Breast epithelium (tissue), 4 donors: ENCODE measurements at places on chromosomes 11 and 22.

DNA sequence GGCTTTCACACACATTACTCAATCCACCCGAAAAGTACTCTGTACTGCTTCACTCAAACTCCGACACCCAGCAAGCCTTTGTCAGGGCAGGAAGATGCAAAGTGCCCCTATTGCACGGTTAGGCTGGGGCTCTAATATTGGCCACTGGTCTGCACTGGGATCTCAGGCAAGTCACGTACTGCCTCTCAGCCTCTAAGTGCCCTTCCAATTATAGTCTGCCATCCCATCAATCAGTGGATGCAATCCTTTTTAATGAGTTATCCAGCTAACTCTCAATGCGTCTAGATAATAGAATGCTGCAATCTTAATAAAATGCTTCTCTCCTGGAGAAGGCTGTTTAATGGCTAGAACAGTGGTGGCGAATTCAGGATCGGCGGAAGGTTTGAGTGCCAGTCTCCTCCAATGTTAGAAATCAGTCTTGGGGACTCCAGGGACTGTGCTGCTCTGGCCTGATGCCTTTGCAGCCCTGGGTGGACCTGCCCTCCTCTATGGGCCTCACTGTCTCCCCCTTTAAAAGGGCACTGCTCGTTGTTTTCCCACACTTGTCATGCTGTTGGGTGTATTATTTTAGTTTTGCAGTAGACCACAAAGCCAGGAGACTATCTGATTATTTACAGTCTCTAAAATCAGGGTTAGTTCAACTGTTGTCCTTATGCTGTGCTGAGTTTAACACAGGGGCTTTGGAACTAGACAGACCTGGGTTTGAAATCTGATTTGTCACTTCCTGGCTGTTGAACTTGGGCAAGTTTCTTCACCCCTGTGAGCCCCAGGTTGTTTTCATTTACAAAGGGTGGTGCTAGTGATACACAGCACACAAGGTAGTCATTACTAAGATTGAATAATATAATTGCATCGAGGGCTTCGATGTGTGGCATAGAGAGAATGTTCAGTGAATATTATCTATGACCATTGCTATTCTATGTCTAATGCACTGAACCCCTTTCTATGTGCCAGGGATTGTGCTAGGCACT is 36.7 kb downstream of the CLMP start:
- H3K4me3 ChIP-seq = no peak overlapping the region
- no peaks in the 10 kb centered on the region for H3K36me3 ChIP-seq
- H3K4me1 ChIP-seq = no peaks in the 10 kb centered on the region

- no peaks in the 10 kb centered on the region for H3K27me3 ChIP-seq
- no peak overlapping the region for H3K4me3 ChIP-seq
- no peak for DNase-seq
- no peak overlapping the region for H3K27ac ChIP-seq
These were observed 83.9 kb upstream of the SNX19 start for GRCh38 chr11:130999992-131000770.

GRCh38 chr11:47413351-47413750 is 5.0 kb downstream of the SLC39A13 start:
- no peaks in the 10 kb centered on the region for H3K27me3 ChIP-seq
- DNase-seq = no peak
- no peak overlapping the region for H3K4me3 ChIP-seq
- peak overlapping the region; percentile 90 for H3K27ac ChIP-seq
- H3K4me1 ChIP-seq = peaks cover 27% of the 10 kb centered on the region

DNA sequence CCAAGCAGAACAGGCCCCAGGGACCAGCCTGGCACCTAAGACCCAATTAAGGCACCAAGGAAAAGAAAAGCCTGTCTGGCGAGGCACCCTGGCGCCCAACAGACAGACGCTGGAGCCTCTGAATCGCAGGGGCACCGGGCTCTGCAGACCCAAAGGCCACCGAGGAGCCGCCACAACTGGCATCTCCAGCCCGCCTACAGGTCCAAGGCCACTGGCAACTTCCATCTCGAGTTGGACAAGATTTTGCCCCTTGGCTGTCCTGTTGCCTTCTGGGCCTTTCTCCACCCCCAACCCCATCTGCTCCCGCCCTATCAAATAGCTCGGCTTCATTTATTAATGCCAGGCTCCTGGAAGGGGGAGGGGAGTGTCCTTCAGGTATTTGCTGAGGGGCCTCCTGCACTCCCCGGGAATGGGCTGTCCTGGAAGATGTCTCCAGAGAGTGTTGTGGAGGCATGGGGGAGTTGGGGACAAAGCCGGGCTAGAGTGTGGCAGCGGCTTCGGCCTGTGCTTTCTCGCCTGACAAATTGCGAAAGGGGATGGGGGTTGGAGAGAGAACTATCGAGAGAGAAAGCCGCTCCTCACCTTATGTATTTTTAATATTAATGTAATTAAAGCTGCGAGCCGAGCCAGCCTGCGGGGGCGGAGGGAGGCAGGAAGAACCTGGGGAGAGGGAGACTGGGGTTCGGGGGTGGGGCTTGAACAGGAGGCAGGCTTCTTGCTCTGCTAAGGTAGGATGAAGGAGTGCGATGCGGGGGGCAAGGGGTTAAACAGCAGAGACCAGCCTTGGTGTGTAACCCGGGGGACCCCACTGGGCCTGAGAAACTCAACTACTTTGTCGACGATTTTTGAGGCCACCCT is 2.0 kb downstream of the DSCAML1 start:
- peaks cover 12% of the 10 kb centered on the region for H3K4me1 ChIP-seq
- peaks cover 5% of the 10 kb centered on the region for H3K27me3 ChIP-seq
- no peaks in the 10 kb centered on the region for H3K36me3 ChIP-seq
- H3K27ac ChIP-seq = no peak overlapping the region
- H3K4me3 ChIP-seq = no peak overlapping the region

DNA sequence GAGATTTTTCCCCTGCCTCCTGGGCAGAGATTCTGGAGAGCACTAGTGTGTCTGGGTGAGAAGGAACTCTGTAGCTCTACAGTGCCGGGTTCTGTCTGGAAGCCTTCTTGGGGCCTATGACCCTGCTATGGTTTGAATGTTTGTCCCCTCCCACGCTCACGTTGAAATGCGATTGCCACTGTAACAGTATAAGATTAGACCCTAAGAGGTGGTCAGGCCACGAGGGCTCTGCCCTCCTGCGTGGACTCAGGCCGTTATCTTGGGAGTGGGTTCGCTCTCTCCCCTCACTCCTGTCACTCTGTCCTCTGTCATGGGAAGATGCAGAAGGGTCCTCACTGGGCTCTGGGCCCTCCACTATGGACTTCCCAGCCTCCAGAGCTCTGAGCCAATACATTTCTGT is 3.5 kb downstream of the AP5B1 start:
- peaks cover 4% of the 10 kb centered on the region for H3K4me1 ChIP-seq
- no peaks in the 10 kb centered on the region for H3K27me3 ChIP-seq
- no peaks in the 10 kb centered on the region for H3K36me3 ChIP-seq
- no peak for DNase-seq

DNA sequence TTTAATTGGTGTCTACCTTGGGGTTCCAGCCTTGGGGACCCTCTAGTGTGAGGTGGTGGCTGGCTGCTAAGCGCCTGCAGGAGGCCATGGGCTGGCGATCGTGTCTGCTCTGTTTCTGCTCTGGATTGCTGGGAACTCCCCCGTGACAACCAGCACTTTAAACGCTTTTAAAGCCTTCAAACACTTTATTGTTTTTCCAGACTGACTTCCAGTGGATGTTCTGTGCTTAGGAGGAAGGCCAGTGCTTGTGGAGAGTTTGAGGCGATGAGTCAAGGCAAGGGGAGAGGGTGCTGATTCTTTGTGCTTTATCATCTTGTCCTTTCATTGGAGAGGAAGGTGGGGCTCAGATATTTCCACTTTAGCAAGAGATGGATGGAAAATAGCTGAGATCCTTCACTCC is 81.6 kb downstream of the FLI1 start:
- no peaks in the 10 kb centered on the region for H3K4me1 ChIP-seq
- H3K27me3 ChIP-seq = peaks cover 7% of the 10 kb centered on the region
- H3K27ac ChIP-seq = no peak overlapping the region
- DNase-seq = no peak
- no peak overlapping the region for H3K4me3 ChIP-seq
- H3K36me3 ChIP-seq = no peaks in the 10 kb centered on the region

DNA sequence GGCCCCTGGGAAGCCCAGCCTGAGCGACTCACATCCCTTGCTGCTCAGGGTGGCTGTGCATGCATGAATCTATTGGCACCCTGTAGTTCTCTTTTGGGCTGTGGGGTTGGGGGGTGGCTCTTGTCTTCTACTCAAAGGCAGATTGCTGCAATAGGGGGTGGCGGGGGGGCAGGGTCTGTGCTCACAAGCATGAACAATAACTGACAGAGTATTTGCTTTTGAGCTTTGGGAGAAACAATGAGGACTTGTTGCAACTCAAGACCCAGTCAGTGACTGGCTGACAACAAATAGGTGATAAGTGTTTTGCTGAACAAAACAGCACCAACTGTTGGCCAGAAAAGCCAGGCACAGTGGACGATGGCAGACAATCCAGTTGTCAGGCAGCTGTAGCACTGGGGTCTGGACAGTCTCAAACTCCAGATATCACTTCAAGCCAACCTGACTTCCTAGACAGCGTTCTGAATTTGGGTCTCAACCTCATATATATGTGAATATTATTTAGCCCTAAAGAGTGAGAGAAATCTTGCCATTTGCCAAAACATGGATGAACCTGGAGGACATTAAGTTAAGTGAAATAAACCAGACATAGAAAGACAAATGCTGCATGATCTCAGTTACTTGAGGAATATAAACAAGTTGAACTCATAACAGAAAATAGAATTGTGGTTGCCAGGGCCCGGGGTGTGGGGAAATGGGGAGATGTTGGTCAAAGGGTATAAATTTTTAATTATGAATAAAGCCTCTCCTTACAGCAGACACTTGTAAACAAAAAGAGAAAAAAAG is 61.7 kb downstream of the ME3 start:
- H3K27me3 ChIP-seq = no peaks in the 10 kb centered on the region
- no peaks in the 10 kb centered on the region for H3K36me3 ChIP-seq
- no peak overlapping the region for H3K4me3 ChIP-seq

DNA sequence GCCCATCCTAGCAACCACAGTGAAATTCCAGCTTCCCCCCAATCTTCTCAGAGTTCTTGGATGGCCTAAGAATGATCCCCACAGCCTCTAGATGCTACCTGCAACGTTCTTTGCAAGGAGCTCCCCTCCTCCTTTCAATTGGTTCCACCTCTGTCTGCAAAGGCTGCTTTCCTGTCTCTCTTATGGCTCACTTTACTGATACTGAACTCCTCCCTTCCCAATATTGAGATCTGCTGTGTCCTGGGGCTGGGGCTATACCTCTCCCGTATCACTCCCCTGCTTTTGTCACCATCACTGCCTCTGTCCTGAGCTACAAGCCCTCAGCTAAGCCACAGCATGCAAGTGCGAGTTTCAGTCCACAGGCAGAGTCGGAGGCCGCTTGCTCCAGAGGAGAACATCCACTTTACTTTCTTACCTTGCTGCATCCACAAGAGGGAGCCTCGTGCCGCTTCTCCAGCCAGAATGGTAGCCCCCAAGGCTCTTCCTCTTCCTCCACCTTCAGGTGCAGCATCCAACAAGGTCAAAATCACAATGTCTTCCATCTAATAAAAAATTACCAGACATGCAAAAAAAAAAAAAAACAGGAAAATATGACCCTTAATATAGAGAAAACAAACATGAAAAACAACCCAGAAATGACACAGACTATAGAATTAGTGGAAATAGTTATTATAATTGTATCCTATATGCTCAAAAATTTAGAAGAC is 48.6 kb upstream of the TMEM45B start:
- no peaks in the 10 kb centered on the region for H3K36me3 ChIP-seq
- H3K27ac ChIP-seq = no peak overlapping the region

- peak overlapping the region; percentile 91 for H3K27ac ChIP-seq
- no peaks in the 10 kb centered on the region for H3K36me3 ChIP-seq
- H3K4me3 ChIP-seq = no peak overlapping the region
- peaks cover 12% of the 10 kb centered on the region for H3K4me1 ChIP-seq
- no peaks in the 10 kb centered on the region for H3K27me3 ChIP-seq
These were observed 5.4 kb downstream of the OR8B12 start for GRCh38 chr11:124538019-124538418.
